ENCODE measurements at places on chromosomes 2 and 18. TPM values are rescaled to one million over a fixed set of nuclear protein-coding genes. Genes with fewer than 3 reads are reported as not detected.
A peak's percentile ranks its signal among the peaks of the same experiment; 100 is the strongest.

Gene PROKR1
- not detected for total RNA-seq

Gene REG3A
- total RNA-seq: not detected

GRCh38 chr2:11578081-11578948 is 44.5 kb downstream of the GREB1 start:
- no peaks in the 10 kb centered on the region for H3K4me1 ChIP-seq
- peaks cover 22% of the 10 kb centered on the region for H3K27me3 ChIP-seq
- DNase-seq: no peak
- peak overlapping the region; percentile 41 for H3K27ac ChIP-seq
- H3K4me3 ChIP-seq: no peak overlapping the region
- H3K36me3 ChIP-seq: no peaks in the 10 kb centered on the region

DNA sequence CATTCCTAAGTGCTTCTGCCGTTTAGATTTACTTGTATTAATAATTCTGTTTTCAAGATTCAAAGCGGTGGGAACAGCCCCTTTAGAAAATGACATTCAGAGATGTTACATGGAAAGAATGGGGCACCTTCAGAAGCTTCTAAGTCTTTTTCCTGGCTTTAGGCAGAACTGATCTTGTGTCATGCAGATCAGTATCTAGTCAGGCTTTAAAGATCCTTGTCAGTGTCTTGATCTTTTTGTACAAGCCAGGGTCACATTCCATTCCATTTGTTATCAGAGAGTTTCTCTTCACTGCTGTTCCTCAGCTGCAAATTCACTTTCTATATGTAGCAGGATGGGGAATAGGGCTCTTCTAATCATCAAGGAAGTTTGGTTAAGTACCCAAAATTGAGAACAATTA is 275.3 kb downstream of the DCC start:
- no peak overlapping the region for H3K27ac ChIP-seq
- no peak overlapping the region for H3K4me3 ChIP-seq
- H3K36me3 ChIP-seq: no peaks in the 10 kb centered on the region
- DNase-seq: no peak

GRCh38 chr2:70888366-70888922 is 47.3 kb upstream of the ATP6V1B1 start:
- no peak overlapping the region for H3K27ac ChIP-seq
- H3K36me3 ChIP-seq: peaks cover 12% of the 10 kb centered on the region
- DNase-seq: no peak
- peaks cover 82% of the 10 kb centered on the region for H3K27me3 ChIP-seq
